Lower leg skin (tissue), 4 donors: ENCODE measurements at places on chromosomes 6 and 20.

DNA sequence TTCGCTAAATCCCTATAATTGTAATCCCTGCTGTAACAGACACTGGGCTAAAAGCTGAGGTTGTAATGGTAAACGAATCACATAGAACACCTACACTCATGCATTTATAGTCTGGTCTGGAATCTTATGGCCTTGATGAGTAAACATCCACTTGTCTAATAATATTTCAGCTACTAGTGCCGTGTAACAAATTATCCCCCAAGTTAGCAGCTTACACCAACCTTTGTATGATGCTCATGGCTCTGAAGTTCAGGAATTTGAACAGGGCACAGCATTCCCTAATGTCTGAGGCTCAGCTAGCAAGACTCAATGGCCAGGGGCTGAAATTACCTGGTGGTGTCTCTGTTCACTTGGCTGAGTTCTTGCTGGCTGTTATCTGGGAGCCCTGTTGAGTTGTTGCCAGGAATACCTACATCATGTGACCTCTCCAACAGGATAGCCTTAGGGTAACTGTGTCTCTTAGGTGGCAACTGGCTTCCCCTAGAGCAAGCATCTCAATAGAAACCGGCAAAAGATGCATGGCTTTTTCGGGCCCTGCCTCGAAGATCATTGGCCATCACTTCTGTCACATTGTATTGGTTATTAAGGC is 100.9 kb upstream of the TMEM170B start:
- no peak for DNase-seq

- DNase-seq = no peak
Measured at GRCh38 chr6:130034378-130035146, 16.2 kb downstream of the L3MBTL3 start.

DNA sequence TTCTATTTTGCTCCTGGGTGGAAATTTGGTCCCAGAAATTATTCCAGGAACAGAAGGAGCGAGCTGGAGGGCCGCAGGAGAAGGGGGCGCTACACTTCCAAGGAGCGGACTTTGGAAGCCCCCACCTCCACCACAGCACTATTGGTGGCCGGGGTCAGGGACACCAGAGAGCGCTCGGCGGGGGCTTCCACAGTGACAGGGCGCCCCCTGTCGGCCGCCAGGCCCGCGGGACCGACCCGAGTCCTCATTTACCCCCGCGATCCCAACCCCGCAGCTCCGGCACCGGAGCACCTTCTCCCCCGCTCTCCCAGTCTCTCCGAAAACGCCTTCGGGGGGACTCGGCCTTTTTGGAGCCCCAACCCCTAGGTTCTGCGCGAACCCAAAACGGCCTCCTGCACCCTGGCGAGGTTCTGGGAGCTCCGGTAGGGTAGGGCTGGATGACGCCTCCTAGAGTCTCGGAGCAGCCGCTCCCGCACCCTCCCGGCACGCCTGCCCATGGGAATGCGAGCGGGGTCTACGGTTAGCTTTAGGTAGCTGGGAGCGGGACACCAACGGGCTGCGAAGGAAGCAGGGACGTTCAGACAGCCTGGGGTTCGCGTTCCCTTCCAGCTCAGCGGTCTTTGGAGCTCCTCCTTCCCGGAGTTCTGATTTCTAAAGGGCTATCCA is 2.4 kb upstream of the FOXA2 start:
- DNase-seq = no peak

- DNase-seq = no peak
Measured at GRCh38 chr6:12890171-12890790, 173.7 kb downstream of the PHACTR1 start.

DNA sequence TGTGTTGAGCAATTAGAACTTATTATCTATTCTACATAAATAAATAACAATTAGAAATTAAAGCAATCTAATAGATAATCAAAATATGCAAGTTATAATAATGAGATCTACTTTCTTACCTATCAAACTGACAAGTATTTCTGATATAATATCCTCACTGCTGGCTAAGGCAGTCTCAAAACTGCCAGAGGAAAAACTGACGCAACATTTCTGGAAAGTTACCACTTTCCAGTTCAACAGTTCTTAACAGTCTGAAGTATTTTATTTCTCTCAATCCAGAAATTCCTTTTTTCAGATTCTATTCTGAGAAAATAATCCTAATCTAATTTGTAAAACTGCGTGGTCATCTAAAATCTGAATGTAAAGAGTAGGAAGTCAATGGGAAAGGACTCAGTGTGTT is 121.0 kb downstream of the TRDN start:
- no peak for DNase-seq

DNA sequence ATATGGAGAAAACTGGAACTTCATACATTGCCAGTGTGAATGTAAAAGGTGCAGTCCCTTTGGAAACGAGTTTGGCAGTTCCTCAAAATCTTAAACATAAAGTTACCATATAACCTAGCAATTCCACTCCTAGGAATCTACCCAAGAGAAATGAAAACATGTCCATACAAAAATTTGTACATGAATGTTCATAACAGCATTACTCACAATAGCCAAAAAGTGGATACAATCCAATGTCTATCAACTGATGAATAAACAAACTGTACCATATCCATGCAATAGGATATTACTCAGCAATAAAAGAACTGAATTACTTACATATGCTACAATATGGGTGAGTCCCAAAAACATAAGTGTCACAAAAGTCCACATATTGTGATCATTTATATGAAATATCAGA is 48.7 kb upstream of the ERVFRD-1 start:
- no peak for DNase-seq

DNA sequence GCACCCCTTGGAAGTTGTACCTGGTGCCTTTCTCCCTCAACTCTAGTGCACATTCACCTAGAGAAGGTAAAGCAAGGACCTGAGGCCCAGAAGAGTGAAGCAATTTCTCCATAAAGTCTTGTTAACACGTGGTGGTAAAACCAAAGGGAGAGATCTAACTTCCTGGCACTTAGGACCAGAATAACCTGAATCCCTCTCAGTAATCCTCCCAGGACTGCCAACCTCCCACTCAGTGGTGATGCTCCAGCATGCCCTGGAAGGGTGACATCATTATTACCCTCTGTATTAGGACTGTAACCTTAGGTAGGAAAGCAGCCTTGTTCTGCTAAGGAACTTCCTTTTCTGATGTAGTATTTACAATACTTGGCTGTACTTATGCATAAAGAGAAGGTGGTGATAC is 330.6 kb upstream of the MARCKS start:
- DNase-seq = no peak

GRCh38 chr6:12735786-12736185 is 19.2 kb downstream of the PHACTR1 start:
- no peak for DNase-seq

GRCh38 chr6:149134511-149134933 is 183.0 kb upstream of the TAB2 start:
- DNase-seq = no peak

- DNase-seq = no peak
Measured at GRCh38 chr20:20933142-20933958, 172.8 kb downstream of the LINC00237 start.

GRCh38 chr6:90298459-90299053 is 1.9 kb upstream of the BACH2 start:
- no peak for DNase-seq

- DNase-seq = no peak
Measured at GRCh38 chr6:79895382-79896074, 51.8 kb downstream of the ELOVL4 start.

GRCh38 chr20:2918096-2919049 is 45.1 kb downstream of the PTPRA start:
- no peak for DNase-seq

DNA sequence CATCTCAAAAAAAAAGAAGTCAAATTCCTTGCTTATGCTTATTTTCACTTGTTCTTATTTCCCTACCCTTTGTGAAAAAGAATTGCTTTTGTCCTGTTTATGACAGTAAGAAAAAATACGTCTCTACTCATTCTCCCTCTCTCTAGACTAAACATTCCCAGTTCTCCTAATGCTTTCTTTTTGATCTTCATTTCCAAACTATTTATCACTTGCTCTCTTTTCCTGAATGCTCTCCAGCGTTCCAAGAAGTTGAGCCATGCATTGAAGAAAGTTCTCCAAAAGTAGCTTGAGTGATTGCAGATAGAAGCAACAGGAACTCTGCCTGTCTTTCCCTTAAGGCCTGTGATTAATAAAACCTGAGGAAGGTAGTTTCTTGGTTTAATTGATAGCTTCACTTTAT is 53.1 kb upstream of the TMEM170B start:
- no peak for DNase-seq

DNA sequence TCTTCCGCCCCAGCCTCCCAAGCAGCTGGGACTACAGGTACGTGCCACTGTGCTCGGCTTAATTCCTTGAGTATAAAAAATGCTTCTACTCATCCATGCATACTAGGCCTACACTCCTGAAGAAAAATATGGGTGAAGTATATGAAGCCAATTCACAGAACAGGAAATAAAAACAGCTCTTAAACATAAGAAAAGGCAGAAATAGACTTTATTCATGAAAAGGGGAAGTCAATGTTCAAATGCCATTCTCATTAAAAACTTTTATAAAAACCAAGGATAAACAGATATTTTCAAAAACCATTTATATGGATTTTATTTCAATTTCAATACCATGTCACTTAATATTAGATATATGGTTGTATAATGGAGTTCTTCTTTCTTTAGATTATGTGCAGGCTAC is 18.3 kb downstream of the SERPINB9 start:
- no peak for DNase-seq

DNA sequence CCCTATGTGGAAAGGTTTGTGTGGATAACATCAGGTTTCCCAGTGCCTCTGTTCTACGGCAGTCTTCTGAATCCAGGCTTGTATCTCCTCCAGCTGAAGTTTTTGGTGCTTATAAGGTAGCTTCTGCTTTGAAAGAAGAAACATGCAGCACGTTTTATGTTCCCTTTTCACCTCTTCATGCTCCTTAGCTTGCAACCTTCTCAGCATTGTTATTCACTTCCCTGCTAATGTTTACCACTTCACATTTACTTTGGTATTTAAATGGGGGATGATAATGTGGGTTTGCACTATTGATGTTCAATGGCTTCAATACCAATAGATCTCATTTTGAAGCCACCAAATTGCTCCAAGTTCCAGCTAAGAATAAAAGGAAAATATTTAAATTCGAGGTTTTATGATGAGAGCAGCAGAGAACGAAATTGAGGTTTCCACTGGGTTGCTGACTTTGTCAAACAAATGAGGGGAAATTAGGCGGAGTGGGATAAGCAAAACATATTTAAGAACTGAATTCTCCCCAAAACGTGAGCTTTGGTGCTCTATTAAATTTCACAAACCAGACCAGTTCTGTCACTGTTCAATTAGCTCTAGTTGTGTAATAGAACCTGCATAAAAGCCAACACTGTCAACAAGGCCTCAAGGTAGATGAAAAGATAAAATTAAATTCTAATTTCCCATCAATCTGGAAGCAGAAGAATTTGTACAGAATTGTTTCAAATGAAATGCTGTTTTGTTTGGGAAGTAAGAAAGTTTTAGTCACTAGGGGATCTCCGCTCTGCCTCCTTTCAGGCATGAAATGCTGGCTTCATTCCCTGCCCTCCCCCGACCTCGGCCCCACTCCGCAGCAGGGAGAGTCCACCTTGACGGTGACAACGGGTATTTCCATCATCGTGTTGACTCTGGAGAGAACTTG is 1.4 kb downstream of the IL22RA2 start:
- DNase-seq = no peak

DNA sequence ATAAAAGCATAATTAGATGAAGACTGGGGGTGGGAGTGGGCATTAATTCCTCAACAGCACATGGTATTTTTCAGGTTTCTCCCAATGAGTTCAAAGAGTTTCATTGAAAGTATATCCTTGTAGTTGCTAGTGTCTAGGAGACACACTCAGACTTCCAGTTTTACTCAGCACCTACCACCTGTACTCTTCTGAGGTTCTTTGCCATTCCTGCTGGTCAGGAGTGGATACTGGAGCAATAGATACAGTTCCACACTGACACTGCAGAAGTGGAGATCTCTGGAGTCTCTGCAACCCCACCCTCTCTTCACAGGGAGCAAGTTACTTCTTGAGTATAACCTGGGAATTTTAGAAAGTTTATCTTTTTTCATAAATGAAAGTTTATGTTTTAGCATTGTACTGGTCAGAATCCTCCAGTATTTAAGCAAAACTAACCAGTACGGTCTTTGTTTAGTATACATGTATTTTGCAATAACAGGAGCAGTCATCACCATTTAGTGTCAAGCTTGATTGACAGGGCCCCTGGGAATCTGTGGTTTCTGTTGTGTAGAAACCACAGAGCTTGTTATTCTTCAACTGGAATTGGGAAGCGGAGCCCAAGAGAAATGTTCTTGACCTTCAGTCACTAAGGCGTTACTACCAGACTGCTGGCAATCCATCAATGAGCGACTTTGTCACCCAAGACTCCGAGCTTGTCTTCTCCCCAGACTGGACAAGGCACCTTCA is 148.1 kb downstream of the ZDHHC14 start:
- DNase-seq = peak; percentile 84
